Activated CD4-positive, alpha-beta T cell treated with anti-CD3 and anti-CD28 coated beads, Interleukin-2, amount 10 ng/mL, durations not matched to agents 24 days and 14 days (primary cell): ENCODE measurements at places on chromosomes 7 and 10. TPM values are rescaled to one million over a fixed set of nuclear protein-coding genes. Genes with fewer than 3 reads are reported as not detected.

GRCh38 chr10:13847201-13847631 is 260.5 kb downstream of the PRPF18 start:
- H3K27ac ChIP-seq = no peak overlapping the region
- H3K4me3 ChIP-seq = no peak overlapping the region
- peaks cover 3% of the 10 kb centered on the region for H3K4me1 ChIP-seq
- no peaks in the 10 kb centered on the region for H3K36me3 ChIP-seq
- DNase-seq = no peak

GRCh38 chr7:68321776-68322496 is 1276.3 kb upstream of the AUTS2 start:
- no peaks in the 10 kb centered on the region for H3K4me1 ChIP-seq
- no peaks in the 10 kb centered on the region for H3K27me3 ChIP-seq
- H3K27ac ChIP-seq = no peak overlapping the region
- H3K36me3 ChIP-seq = no peaks in the 10 kb centered on the region

The FAM24B gene
- total RNA-seq = 14.2 and 15.2 TPM in 2 replicates

The NPFFR1 gene
- not detected in 2 replicates for total RNA-seq

The NPC1L1 gene
- total RNA-seq = not detected in 2 replicates
